WTC11 (cell line): ENCODE measurements at places on chromosomes 5 and 9. TPM values are rescaled to one million over a fixed set of nuclear protein-coding genes. Genes with fewer than 3 reads are reported as not detected.

The F2R gene
- 18.4 to 19.8 TPM (median 19.0 TPM) in 3 replicates for total RNA-seq

GRCh38 chr5:7398596-7399280 is 2.8 kb downstream of the ADCY2 start:
- H3K4me1 ChIP-seq: peaks cover 69% of the 10 kb centered on the region
- H3K27ac ChIP-seq: peak overlapping the region; percentile 66
- no peak for DNase-seq
- H3K27me3 ChIP-seq: no peaks in the 10 kb centered on the region; the same call in 1 of the 2 replicates
- H3K36me3 ChIP-seq: peaks cover 23% of the 10 kb centered on the region

GRCh38 chr9:127455324-127455992 is 4.1 kb downstream of the LRSAM1 start:
- H3K27me3 ChIP-seq: no peaks in the 10 kb centered on the region
- peaks cover 11% of the 10 kb centered on the region for H3K4me1 ChIP-seq
- H3K36me3 ChIP-seq: peaks cover 36% of the 10 kb centered on the region
- H3K27ac ChIP-seq: peak overlapping the region; percentile 30

The RGS7BP gene
- total RNA-seq: 1.7 to 5.1 TPM (median 3.4 TPM) in 3 replicates

- no peaks in the 10 kb centered on the region for H3K36me3 ChIP-seq
- no peak overlapping the region for H3K27ac ChIP-seq
Observed at GRCh38 chr5:132383984-132384383, 14.5 kb downstream of the SLC22A5 start.

- no peaks in the 10 kb centered on the region for H3K27me3 ChIP-seq
- H3K4me3 ChIP-seq: no peak overlapping the region
Observed at GRCh38 chr9:8668231-8668630, 868.7 kb upstream of the DMAC1 start.

DNA sequence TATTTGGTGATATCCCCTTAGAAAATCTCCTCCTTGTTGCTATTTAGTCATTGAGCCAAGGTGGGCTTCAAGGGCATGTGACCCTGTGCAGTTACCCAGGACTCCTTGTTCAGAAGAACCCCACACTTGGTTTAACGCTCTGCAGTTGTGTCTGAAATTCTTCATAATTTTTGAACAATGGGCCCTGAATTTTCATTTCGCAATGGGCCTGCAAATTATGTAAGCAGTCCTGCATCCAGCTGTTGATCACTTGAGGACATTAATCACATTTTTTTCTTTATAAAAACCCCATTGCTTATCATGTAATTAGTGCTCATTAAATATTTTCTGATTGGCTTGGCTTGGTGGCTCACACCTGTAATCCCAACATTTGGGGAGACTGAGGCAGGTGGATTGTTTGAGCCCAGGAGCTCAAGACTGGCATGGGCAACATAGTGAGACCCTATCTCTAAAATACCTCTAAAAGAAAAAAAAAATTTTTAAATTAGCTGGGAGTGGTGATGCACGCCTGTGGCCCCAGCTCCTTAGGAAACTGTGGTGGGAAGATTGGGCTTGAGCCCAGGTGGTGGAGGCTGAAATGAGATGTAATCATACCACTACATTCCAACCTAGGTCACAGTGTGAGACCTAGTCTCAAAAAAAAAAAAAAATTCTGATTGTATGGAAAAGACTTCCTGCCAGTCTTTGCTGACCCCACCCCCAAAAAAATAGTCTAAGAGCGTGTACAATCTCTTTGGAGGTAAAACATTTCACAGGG is 194.2 kb upstream of the HAPLN1 start:
- no peak for DNase-seq
- H3K4me3 ChIP-seq: no peak overlapping the region
- no peaks in the 10 kb centered on the region for H3K27me3 ChIP-seq
- H3K4me1 ChIP-seq: peaks cover 16% of the 10 kb centered on the region
- H3K36me3 ChIP-seq: no peaks in the 10 kb centered on the region

The LMX1B gene
- 4.6 to 12.4 TPM (median 5.1 TPM) in 3 replicates for total RNA-seq

DNA sequence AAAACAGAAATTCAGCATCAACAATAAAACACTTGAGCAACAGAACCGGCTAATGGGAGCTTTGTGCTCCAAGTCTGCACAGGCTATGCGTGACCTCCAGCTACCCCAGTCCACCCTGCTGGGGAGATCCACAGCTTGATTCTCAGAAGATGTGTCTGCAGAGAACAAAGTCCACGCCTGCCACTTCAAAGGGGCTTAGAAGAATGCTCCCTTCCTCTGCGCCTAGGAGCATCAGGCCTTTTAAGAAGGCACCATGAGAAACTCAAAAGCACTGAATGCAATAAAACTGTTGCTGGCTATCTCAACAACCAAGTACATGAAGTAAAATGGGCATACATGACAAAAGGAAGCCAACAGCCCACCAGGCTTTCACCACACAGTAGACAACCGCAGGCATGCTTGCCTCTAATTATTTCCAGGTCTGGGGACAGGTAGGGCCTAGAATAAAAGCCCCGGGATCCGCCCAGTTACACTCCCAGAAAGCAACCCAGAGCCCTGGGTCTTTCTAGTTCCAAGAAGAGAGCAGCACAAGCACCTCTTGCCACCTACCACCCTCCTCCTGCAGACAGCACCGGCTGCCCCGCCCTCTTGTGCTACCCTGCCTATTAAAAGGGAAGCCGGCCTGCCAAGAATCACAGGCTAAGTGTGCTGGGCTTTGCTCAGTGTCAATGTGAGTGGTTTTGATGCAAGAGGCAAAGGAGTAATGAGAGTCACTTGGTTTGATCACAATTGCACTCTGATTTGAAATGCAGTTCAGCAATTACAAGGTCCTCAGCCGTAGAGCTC is 123.2 kb downstream of the SPOCK1 start:
- H3K4me3 ChIP-seq: no peak overlapping the region
- no peak overlapping the region for H3K27ac ChIP-seq
- peak; percentile 24 for DNase-seq
- peaks cover 3% of the 10 kb centered on the region; the same call in 1 of the 2 replicates for H3K27me3 ChIP-seq
- peaks cover 8% of the 10 kb centered on the region for H3K4me1 ChIP-seq

GRCh38 chr5:32170303-32171151 is 3.6 kb downstream of the GOLPH3 start:
- peak overlapping the region; percentile 34 for H3K4me3 ChIP-seq
- DNase-seq: no peak
- H3K27ac ChIP-seq: peak overlapping the region; percentile 82; the same call in 1 of the 2 replicates
- H3K36me3 ChIP-seq: peaks cover 60% of the 10 kb centered on the region
- H3K4me1 ChIP-seq: peaks cover 20% of the 10 kb centered on the region

- H3K4me1 ChIP-seq: peaks cover 16% of the 10 kb centered on the region
- no peak for DNase-seq
- H3K4me3 ChIP-seq: no peak overlapping the region
- H3K27ac ChIP-seq: peak overlapping the region; percentile 5; the same call in 1 of the 2 replicates
- H3K36me3 ChIP-seq: peaks cover 10% of the 10 kb centered on the region
- peaks cover 12% of the 10 kb centered on the region for H3K27me3 ChIP-seq
Observed at GRCh38 chr5:76838481-76839261, 11.1 kb upstream of the S100Z start.

The PCA3 gene
- not detected in 3 replicates for total RNA-seq

DNA sequence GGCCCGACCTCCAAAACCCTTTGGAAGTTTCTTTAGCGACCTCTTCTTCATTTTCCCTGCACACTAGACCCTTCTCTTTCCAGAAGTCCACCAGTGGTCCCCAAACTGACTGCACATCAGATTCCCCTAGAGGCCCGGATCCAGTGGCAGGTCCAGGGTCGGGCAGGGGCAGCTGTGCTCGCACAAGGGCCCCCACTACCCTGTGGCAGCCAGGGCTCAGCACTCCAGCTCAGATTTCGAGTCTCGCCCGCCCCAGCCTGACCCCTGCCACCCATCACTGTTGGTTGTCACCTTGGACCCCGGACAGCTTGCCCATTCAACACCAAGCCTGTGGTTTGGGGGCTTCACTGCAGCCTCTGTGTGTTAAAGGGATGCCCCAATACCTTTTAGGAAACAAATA is 7.8 kb upstream of the ZDHHC12 start:
- H3K4me1 ChIP-seq: peaks cover 6% of the 10 kb centered on the region
- no peak overlapping the region for H3K4me3 ChIP-seq
- DNase-seq: no peak
- H3K36me3 ChIP-seq: no peaks in the 10 kb centered on the region; the same call in 1 of the 2 replicates
- no peaks in the 10 kb centered on the region for H3K27me3 ChIP-seq

The ZDHHC11B gene
- total RNA-seq: 2.3 to 4.4 TPM (median 3.1 TPM) in 3 replicates

- peaks cover 40% of the 10 kb centered on the region for H3K27me3 ChIP-seq
- DNase-seq: peak; percentile 64
- H3K36me3 ChIP-seq: no peaks in the 10 kb centered on the region
Observed at GRCh38 chr9:36864491-36865410, 169.3 kb downstream of the PAX5 start.

The FOXD4L3 gene
- not detected in 3 replicates for total RNA-seq

DNA sequence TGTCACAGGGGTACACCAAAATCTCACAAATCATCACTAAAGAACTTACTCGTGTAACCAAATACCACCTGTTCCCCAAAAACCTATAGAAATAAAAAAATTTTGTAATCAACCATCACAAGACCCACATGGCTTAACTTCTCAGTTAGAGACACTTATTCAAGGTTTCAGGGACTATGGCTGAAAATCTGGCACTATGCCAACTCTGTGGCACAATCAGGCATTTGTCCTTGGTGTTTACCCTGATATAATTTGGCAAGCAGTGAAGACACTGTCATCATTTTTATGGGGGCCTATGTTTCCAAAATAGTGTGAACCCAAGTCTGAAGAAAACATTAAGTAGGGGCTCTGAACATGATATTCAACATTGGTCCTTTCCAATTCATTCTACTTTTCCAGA is 59.0 kb downstream of the ZNF622 start:
- peaks cover 17% of the 10 kb centered on the region for H3K4me1 ChIP-seq
- peaks cover 4% of the 10 kb centered on the region for H3K36me3 ChIP-seq
- DNase-seq: no peak
- no peak overlapping the region for H3K27ac ChIP-seq
- no peaks in the 10 kb centered on the region; the same call in 1 of the 2 replicates for H3K27me3 ChIP-seq

DNA sequence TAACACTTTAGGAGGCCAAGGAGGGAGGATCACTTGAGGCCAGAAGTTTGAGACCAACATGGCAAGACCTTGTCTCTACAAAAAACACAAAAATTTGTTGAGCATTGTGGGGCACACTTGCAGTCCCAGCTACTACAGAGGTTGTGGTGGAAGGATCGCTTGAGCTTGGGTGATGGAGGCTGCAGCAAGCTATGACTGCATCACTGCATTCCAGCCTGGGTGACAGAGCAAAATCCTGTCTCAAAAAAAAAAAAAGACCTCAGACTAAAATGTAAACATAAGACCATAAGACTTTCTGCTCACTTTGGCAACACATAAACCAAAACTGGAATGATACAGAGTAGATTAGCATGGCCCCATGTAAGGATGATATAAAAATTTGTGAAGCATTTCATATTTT is 24.6 kb upstream of the NANS start:
- H3K4me1 ChIP-seq: no peaks in the 10 kb centered on the region
- no peaks in the 10 kb centered on the region for H3K36me3 ChIP-seq
- H3K4me3 ChIP-seq: no peak overlapping the region
- DNase-seq: no peak
- H3K27ac ChIP-seq: no peak overlapping the region

DNA sequence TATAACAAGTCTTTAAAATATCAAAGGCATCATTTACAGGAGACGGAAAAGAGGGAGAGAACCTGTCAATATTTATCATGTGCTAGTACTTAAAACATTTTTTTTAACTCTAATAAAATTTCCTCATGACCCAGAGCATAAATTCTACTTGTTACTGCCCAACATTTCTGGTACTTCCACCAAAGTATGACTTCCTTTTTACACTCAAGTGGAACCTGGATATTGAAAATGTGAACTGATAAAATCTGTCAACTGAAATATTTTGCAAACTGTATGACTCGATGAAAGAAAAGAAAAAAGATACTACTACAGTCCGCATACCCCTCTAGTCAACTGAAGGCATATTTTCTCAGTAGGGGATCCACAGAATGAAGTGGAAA is 37.1 kb downstream of the FAM13B start:
- H3K36me3 ChIP-seq: peaks cover 22% of the 10 kb centered on the region
- no peak for DNase-seq
- no peaks in the 10 kb centered on the region for H3K27me3 ChIP-seq
- no peak overlapping the region for H3K27ac ChIP-seq
- H3K4me1 ChIP-seq: peaks cover 8% of the 10 kb centered on the region

The ISL1 gene
- 0.07 to 0.18 TPM in 2 of 3 replicates, not detected in the other for total RNA-seq

- no peaks in the 10 kb centered on the region; the same call in 1 of the 2 replicates for H3K27me3 ChIP-seq
- no peaks in the 10 kb centered on the region for H3K4me1 ChIP-seq
- H3K27ac ChIP-seq: no peak overlapping the region
- no peaks in the 10 kb centered on the region for H3K36me3 ChIP-seq
Observed at GRCh38 chr9:70490478-70490877, 76.0 kb upstream of the KLF9 start.

GRCh38 chr9:11546231-11546630 is 933.4 kb upstream of the PTPRD start:
- no peaks in the 10 kb centered on the region for H3K36me3 ChIP-seq
- no peak overlapping the region for H3K27ac ChIP-seq
- no peaks in the 10 kb centered on the region for H3K27me3 ChIP-seq
- no peak for DNase-seq
- H3K4me3 ChIP-seq: no peak overlapping the region

- H3K4me1 ChIP-seq: peaks cover 4% of the 10 kb centered on the region; the same call in 1 of the 2 replicates
- no peaks in the 10 kb centered on the region for H3K27me3 ChIP-seq
- no peak for DNase-seq
- no peak overlapping the region for H3K4me3 ChIP-seq
Observed at GRCh38 chr5:80403782-80404181, 4.1 kb upstream of the ZFYVE16 start.

DNA sequence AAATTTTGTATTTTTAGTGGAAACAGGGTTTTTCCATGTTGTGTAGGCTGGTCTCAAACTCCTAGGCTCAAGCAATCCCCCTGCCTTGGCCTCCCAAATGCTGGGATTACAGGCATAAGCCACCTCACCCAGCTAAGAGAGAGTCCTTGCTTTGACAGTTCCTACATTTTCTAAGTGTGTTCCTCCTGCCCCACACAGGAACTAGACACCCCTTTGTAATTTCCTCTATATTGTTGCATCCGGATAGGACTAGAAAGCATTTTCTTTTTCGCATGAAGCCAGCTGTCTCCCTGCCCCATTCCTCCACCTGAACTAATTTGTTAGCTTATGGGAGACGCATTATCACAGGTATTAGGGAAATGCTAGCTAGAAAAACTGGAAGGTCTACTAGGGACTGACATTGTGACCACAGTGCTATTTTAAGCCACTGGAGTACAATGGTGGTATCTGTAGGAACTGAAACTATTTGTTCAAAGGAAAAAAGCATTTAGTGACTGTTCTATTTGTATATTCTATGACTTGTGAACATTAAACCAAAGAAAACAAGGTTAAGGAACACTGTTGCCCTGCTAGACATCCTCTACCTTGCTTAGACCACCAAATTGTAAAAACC is 214.1 kb downstream of the SMARCA2 start:
- no peak overlapping the region for H3K4me3 ChIP-seq
- H3K36me3 ChIP-seq: peaks cover 23% of the 10 kb centered on the region
- 0 out of 2 replicates have a peak, but pooled peaks cover 2% of the 10 kb centered on the region for H3K27me3 ChIP-seq
- no peak for DNase-seq

The STKLD1 gene
- total RNA-seq: 0.94 to 1.6 TPM (median 0.98 TPM) in 3 replicates
